ENCODE measurements at places on chromosomes 11 and 22.
A peak's percentile ranks its signal among the peaks of the same experiment; 100 is the strongest.

DNA sequence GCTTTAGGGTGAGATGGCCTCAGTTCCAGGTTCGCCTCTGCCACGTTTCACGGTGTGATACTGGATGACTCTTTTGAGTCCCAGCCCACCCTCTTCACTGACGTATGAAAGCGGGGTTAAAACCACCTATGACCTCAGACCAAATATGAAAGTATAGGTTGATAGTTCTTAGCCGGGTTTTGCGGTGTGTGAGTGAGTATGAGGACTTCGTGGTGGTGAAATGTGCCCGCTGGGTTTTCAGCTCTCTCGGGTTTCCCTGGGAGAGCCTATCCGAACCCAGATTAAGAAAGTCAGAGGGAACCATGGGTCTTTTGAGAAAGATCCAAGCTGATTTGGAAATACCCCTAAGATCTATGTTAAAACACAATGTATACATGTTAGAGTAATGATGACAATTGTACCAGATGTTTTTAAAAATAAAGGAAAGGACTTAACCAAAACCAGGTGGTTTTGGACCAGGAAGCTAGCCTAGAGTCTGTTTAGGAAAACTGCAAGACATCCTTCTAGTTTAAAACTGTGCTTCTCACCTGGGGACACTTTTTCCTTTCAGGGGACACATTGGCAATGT lies 25.8 kb upstream of the ST3GAL4 start:
- DNase-seq: no peak

DNA sequence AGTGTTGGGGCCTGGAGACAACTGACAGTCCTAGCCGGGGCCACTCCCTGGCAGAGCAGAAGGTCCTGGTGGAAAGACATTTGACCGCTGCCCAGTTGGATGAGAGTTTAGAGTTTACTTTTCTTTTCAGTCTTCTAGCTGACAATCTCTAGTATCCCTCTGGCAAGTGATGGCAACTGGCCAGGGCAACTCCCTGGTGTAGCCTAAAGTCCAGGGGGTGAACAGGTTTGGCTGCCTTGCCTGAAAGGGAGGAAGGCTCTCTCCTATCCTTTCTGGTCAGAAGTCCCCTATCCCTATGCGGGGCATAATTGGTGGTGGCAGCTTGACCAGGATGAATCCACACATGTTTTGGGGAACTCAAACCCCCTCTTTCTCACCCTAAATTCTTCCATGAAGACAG lies 16.8 kb upstream of the MSANTD2 start:
- DNase-seq: no peak

- DNase-seq: peak; percentile 73
These were observed 20.8 kb upstream of the LMO2 start for GRCh38 chr11:33912405-33913361.

GRCh38 chr11:6505577-6506240 lies 8.6 kb downstream of the DNHD1 start:
- peak; percentile 17 for DNase-seq

- DNase-seq: no peak
These were observed 44.5 kb downstream of the HIRA start for GRCh38 chr22:19387038-19387437.

DNA sequence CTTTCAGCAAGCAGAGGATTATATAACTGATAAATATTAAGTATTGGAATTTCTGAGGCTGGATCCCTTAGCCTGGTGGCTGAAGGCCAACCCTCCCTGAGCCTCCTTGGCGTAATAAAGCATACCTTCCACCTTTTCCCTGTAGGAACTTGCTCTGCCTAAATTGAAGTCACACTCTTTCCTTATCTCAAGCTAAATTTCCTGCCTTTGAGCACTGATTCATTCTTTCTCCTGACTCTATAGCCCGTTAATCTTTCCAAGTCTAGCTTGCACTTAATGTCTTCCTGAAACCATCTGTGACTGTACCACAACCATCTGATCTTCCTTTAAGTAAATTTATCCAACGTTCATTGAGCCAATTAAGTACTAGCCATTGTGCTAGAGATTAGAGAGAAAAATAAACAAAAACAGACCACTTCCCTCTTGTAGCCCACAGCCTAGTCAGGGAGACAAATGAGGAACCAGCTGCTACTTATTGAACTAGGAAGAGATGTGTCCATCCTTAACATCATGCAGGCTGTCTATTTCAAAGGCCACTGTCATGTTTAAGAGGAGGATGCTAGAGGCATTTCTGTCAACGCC lies 62.9 kb downstream of the GRK3 start:
- no peak for DNase-seq

DNA sequence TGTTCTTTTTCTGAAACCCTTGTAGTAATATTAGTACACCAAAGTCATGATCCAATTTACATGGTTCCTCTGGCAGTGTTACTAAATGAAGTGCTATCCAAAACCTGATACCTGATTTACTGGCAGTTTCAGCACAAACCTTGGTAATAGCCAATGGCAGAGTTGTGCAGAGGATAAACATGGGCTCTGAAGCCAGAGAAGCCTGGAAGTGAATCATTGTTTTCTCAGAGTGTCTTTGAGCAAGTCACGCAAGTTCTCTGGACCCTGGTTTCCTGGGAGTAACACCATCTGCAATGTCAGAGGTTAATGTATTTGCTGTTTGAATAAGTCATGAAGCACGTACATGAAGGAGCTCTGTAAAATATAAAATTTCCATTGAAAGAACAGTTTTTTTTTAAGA lies 222.3 kb upstream of the NARS2 start:
- DNase-seq: peak; percentile 70

DNA sequence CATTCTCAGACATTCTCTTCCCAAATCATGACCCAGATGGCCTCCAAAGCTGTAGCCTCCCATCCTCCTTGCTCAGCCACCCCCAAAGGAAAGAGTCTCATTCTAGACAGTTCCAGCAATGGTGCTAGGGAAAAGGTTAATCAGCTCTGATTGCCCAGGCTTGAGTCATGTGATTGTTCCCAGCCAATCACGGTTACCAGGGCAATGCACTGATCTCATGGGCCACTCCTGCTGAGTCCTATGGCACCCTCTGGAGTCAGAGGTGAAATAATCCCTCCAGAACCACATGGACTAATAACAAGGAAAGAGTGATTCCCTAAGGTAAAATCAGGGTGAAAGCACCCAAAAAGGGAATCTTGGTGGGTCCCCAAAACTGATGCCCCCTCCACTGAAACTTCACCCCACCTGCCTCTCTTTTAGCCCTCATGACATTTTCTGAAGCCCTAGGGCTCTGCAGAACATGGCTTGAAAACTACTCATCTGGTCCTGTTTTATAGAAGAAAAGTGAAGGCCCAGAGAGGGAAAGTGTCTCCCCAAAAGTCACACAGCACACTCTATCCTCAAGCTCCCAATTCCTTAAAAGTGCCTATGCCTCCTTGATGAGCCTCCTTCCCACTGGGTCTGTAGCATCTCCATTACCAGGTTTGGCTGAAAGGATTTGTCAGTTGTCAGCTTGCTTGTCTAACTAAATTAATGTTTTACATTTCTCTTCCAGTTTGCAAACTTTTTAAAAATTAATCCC lies 203.7 kb downstream of the MN1 start:
- DNase-seq: no peak

DNA sequence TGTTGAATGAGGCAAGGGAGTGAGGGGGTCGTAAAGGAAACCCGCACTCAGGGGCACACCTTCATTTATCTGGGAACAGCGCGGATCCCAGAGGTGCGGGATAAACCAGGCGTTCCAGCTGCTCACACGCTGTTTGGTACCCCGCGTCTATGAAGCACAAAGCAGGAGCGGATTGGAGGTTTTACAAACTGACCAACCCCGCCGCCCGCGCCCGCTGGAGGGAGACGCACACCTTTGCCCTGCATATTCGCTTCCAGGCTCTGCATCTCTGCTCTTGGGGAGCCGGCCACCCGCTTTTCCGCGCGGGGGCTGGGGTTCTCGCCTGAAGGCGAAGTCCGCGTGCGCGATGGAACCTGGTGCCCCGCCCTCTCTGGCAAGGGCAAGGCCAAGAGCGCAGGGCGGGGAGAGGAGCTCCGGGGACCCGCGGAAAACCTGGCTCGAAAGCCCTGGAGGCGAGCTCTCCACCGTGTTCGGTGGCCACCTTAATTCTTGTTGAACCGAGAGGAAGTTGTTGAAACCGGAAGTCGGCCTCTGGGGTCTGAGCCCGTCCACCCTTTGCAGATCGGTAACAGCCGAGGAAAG lies 6.8 kb upstream of the ALX4 start:
- no peak for DNase-seq

GRCh38 chr11:61791737-61792309 lies 576 bp downstream of the TMEM258 start:
- DNase-seq: peak; percentile 56

- DNase-seq: no peak
These were observed 26.1 kb downstream of the PTPRJ start for GRCh38 chr11:48006301-48006992.

DNA sequence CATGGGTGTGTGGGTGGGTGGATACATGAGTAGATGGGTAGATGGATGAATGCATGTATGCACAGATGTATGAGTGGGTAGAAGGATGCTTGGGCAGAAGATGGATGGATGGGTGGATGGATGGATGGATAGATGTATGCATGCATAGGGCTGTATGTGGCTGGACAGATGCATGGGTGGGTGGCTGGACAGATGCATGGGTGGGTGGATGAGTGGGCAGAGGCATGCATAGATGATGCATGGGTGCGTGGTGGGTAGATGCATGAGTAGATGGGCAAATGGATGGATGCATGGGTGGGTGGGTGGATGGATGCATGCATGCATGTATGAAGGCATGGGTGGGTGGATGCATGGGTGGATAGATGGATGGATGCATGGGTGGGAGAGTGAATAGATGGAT lies 6.8 kb upstream of the CD248 start:
- DNase-seq: no peak

DNA sequence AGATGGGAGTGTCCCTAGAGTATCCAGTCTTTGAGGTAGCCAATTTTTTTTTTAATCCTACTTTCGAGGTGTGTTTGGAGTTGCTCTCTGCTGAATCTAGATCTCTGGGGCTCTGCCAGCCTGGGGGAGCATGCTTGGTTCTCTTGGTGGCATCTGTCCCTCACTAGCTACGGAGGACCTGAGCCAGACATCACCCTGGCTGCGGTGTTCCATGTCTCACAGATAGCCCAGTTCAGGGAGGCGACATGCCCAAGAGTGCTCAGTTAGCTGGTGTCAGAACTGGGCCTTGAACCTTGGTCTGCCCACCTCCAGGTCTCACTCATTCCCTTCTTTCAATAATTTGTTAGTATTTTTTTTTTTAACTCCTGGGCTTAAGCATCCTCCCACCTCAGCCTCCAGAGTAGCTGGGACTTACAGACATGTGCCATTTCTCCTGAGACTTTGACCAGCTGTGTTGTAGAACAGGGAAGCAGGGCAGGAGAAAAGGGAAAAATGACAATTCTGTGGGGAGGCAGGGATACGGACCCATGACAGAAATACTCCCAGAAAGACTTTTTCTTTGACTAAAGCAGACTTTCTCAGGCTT lies 621 bp downstream of the HMOX1 start:
- DNase-seq: no peak

- no peak for DNase-seq
These were observed 30.9 kb downstream of the USP35 start for GRCh38 chr11:78219493-78220217.

DNA sequence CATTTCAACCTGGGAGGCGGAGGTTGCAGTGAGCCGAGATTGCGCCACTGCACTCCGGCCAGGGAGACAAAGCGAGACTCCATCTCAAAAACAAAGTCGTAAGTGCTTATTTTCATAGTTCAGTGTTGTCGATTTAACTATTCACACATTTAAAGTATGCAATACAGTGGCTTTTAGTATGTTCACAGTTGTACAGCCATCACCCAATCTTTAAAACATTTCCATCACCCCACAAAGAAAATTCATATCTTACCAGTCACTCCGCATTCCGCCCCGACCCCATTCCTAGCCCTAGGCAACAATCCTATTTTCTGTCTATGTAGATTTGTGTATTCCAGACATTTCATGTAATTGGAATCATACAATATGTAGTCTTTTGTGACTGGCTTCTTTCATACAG lies 11.9 kb downstream of the IPO7 start:
- DNase-seq: no peak

- DNase-seq: no peak
These were observed 115.6 kb upstream of the ZBED5 start for GRCh38 chr11:10973416-10973815.

DNA sequence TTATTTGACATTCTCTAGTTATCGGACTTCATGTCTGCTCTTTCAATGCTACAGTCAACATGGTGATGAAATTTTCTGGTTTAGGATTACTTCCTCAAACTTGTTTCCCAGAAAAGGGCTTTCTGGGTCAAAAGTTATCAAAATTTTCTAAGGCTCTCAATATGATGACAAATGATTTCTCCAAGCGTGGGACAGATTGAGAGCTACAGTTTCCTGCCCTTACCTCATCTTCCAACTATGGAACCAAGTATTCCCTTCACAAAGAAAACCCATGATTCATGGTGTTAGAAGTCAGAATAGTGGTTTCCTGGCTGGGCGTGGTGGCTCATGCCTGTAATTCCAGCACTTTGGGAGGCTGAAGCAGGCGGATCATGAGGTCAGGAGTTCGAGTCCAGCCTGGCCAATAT lies 17.8 kb downstream of the MYO18B start:
- DNase-seq: peak; percentile 50

DNA sequence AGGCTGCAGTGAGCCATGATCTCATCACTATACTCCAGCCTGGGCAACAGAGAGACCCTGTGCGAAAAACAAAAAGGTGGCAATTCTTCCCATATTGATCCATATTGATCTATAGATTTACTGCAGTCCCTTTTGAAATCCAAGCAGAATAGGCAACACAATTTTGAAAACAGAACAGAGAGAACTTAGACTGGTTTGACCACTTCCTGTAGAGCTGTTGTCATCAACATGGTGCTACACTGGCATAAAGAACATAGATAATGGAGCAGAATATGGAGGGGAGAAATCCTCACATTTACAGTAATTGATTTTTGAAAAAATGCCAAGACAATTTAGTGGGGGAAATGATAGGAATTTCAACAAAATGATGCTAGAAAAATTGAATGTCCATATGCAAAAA lies 34.1 kb downstream of the GRK3 start:
- DNase-seq: no peak

- DNase-seq: no peak
These were observed 18.6 kb downstream of the TUBGCP6 start for GRCh38 chr22:50226063-50226874.

GRCh38 chr11:7787239-7787638 lies 9.5 kb downstream of the OR5P2 start:
- no peak for DNase-seq

DNA sequence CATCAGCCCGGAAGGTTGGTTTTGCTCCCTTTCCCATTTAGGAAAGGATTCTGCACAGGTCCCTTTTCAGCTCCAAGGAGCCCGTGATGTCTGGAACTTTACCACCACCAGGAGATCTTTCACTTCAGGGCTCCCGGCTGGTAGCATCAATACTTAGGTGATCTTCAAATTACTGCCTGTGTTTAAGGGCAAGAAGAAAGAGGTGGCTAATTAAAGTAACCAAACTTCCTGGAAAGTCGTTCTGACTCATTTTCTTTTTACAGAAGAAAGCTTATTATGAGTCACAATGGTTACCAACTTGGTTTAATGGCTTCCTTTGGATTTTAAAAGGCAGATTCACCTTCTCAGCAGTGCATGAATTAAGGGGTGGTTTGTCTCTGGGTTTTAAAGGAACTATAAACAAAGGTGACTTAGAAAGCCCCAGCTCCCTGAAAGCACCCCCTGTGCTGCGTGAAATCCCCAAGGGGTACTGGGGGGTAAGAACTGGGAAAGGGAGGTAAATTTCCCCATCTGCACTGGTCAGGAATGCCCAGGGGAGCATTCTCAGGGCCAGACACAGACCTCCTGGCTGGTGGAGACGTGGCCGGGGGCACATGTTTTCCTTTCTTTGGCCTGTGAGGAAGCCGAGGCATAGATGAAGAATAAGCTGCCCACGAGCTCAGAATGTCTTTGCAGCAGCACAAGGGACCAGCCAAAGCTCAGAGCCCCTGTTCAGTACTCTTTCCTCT lies 8.8 kb downstream of the POU2F3 start:
- DNase-seq: no peak
